IPS DF 19.7 (cell line): ENCODE measurements at places on chromosomes 16 and 17.

GRCh38 chr17:48878920-48879898, 13.4 kb upstream of the ATP5MC1 start:
- DNase-seq: peak; percentile 25

DNA sequence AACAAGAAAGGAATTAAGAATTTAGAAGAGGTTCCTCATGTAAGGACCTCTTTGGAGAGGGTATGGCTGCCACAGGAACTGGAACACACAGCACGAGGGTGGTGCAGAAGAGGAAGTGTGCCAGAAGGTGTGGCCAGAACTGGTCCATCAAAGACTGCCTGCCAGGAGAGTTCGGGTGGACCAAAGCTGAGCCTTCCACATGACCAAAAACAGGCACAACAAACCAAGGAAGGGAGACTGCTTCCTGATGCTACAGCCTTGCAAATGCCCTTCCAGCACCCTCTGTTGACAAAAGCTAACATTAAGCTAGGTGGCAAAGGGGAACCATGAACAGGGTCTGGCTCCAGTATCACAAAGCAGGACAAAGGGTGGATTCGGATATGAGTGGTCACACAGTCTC, 125.8 kb upstream of the TMEM97 start:
- DNase-seq: no peak

DNA sequence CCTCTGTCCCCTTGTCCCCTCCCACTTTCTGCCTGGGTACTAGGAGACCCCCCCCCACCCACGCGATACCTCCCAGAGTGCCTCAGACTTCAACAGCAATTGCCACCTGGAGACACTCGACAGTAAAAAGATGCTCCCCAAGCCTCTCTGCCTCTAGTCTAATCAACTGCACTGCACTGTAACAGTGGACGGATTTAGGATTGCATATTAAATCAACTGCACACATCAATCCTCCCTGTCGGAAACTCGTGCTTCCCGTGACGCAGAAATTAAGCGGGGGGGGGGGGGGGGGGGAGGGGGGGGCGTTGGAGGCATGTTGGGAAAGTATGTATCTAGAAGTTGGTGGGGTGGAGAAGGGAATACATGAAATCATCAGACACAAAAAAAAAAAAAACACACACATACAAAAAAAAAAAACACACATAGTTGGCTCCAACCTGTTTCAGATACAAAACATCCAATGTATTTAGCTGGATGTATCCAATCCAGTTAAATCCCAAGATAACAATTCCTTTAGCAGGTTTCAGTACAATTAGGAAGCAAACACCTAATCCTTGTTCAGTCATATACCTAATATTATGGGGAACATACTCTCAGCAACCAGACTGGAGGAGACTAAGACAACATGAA, 29.7 kb downstream of the FAM222B start:
- no peak for DNase-seq

- no peak for DNase-seq
Measured at GRCh38 chr17:27539152-27539551, 82.9 kb downstream of the KSR1 start.

DNA sequence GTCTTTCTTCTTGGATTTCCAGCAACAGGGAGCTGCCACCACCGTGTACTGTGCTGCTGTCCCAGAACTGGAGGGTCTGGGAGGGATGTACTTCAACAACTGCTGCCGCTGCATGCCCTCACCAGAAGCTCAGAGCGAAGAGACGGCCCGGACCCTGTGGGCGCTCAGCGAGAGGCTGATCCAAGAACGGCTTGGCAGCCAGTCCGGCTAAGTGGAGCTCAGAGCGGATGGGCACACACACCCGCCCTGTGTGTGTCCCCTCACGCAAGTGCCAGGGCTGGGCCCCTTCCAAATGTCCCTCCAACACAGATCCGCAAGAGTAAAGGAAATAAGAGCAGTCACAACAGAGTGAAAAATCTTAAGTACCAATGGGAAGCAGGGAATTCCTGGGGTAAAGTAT, 389.0 kb downstream of the MAF start:
- no peak for DNase-seq

DNA sequence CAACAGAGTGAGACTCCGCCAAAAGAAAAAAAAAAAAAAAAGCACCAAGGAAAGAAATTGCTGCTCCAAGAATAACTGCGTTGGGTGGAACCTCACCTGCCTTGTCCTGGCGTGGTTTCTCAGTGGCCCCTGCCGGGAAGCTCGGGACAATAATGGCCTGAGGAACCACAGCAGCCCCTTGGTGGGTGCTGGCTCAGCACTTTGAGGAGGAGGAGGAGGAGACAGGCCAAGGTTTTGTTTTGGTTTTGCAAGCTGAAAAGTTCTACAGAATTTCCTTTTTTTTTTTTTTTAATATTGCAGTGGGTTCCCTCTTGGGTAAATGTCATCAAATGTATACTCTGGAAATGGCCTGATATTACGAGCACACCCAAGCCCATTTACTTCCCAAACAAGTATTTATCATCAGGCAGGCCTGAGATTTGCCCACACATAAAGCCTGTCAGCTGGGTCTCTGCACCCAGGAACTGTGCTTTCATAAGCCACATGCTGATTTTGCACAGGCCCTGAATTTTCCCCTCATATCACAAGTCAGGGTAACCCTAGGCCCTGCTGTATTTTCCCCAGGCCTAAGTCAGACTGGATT, 78.3 kb downstream of the SOCS1 start:
- no peak for DNase-seq

GRCh38 chr17:5788266-5788900, 204.1 kb upstream of the NLRP1 start:
- DNase-seq: no peak

DNA sequence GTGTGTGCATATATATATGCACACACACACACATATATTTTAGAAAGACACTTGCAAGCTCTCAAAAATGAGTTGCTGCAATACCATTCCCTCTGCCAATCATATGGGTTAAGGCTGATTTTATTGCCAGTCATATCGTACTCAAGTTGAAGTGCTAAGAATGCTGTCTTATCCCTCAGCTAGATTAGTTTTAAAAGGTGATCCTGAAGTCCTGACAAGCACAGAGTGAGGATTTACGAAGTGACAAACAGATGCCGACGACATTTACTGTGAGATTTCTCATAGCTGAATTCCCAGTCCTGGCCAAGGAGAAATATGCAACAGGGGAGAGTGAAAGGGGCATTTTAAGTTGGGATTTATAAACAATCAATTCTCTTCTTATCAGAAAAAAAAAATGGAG, 126.2 kb upstream of the RBFOX1 start:
- DNase-seq: no peak

GRCh38 chr17:68531252-68531651, 19.0 kb downstream of the PRKAR1A start:
- DNase-seq: no peak

GRCh38 chr17:40714473-40714872, 10.9 kb upstream of the KRT24 start:
- DNase-seq: no peak

DNA sequence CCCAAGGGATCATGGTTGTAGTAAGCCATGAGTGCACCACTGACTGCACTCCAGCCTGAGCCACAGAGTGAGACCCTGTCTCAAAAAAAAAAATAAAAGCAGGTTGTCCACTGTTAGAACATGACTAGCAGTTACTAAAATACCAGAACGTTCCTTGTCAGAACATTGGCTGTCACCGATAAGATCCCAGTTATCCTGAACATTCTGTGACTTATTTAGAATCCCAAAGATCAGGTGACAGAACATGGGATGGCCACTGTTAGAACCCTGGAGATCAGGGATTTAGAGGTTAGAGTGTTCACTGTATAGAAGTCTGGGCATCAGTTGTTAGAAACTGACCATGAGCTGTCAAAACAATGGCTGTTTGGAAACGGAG, 8.6 kb downstream of the CES4A start:
- DNase-seq: no peak

- no peak for DNase-seq
Measured at GRCh38 chr16:51155820-51156806, 5.0 kb upstream of the SALL1 start.
